ENCODE measurements at places on chromosomes 1 and 21. TPM values are rescaled to one million over a fixed set of nuclear protein-coding genes. Genes with fewer than 3 reads are reported as not detected.

Gene SPRR2B
- not detected for total RNA-seq

Gene CD247
- total RNA-seq, result 0.22 TPM

Gene CFHR3
- total RNA-seq, result 0.47 TPM

Gene ELOVL1
- total RNA-seq, result 66.8 TPM

Gene TSPAN1
- 0.58 TPM for total RNA-seq

Gene MFSD2A
- 0.18 TPM for total RNA-seq

Gene DNAJC28
- 0.82 TPM for total RNA-seq

Gene MROH9
- not detected for total RNA-seq

Gene HAO2
- total RNA-seq, result not detected

Gene CA14
- total RNA-seq, result 0.36 TPM

Gene TTC13
- total RNA-seq, result 12.3 TPM

Gene LYPD8
- total RNA-seq, result 1.0 TPM

Gene DAB1
- total RNA-seq, result not detected

Gene S100A14
- 0.24 TPM for total RNA-seq

Gene ENAH
- total RNA-seq, result 0.55 TPM

Gene IQCC
- 8.1 TPM for total RNA-seq

Gene PEAR1
- 5.2 TPM for total RNA-seq

Gene L1TD1
- total RNA-seq, result 0.09 TPM

Gene LRRC71
- 1.2 TPM for total RNA-seq

Gene MTFR1L
- total RNA-seq, result 54.3 TPM

Gene VANGL2
- total RNA-seq, result 3.4 TPM

Gene LPGAT1
- 31.4 TPM for total RNA-seq

Gene KRTAP11-1
- not detected for total RNA-seq

All from K562 (cell line).